Adrenal gland (tissue), 19 donors: ENCODE measurements at places on chromosomes 13 and 19. TPM values are rescaled to one million over a fixed set of nuclear protein-coding genes. Genes with fewer than 3 reads are reported as not detected.

RASGRP4 gene
- total RNA-seq, result 0.22 TPM

DNA sequence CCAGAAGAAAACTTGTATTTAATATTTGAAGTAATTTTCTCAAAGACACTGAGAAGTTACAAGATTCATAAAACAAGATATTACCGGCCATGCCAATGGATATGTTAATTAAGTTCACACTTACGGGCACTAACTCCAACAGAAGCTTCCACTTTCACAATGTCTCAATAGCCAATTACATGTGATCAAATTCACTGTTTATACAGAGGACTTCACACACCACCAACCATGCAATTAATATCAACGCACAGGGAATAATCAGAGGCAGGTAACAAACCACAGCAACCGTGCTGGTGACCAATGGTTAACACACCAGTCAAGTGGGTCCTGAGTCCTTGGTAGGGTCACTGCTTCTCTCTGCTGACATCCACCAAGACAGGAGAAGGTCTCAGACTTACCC, 5.9 kb upstream of the ACOD1 start:
- no peaks in the 10 kb centered on the region for H3K4me1 ChIP-seq
- H3K4me3 ChIP-seq, result no peak overlapping the region
- no peak for DNase-seq

DNA sequence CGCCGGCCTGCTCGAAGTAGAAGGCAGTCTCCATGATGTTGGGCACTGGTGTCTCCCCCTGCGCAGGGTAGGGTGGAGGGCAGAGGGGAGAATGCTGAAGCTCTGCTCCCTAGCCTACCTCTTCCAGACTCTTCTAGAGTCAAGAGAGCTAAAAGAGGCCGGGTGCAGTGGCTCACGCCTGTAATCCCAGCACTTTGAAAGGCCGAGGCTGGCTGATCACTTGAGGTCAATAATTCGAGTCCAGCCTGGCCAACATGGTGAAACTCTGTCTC, 10.2 kb downstream of the RSPH6A start:
- no peak overlapping the region for H3K27ac ChIP-seq
- H3K36me3 ChIP-seq, result no peaks in the 10 kb centered on the region
- no peaks in the 10 kb centered on the region for H3K27me3 ChIP-seq
- no peak for DNase-seq

GRCh38 chr19:35120492-35120891, 4.9 kb downstream of the FXYD3 start:
- H3K27me3 ChIP-seq, result no peaks in the 10 kb centered on the region
- H3K27ac ChIP-seq, result no peak overlapping the region
- H3K36me3 ChIP-seq, result no peaks in the 10 kb centered on the region
- no peaks in the 10 kb centered on the region for H3K4me1 ChIP-seq
